Body of pancreas (tissue), 4 donors: ENCODE measurements at places on chromosomes 1 and 21. TPM values are rescaled to one million over a fixed set of nuclear protein-coding genes. Genes with fewer than 3 reads are reported as not detected.

GRCh38 chr1:202355944-202356553, 7.5 kb downstream of the PPP1R12B start:
- no peak overlapping the region for H3K27ac ChIP-seq
- no peak for DNase-seq
- no peaks in the 10 kb centered on the region for H3K36me3 ChIP-seq
- no peaks in the 10 kb centered on the region for H3K27me3 ChIP-seq

DNA sequence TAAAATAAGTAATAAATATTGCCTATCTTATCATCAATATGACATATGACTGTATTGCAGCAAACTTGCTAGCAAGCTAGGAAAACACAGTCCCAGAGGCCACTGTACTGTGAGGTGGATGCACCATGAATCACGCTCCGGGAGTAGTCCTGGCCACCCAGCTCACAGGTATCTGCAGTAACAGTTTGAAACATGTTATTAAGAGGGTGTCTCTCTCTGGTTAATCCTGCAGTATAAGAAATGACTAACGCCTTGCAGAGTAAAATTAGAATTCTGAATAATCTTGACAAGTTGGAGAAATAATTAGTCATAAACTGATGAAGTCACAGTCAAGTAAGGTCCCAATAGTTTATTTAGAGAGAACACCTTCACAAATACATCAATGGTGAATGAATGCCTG, 34.0 kb upstream of the DPT start:
- H3K36me3 ChIP-seq = no peaks in the 10 kb centered on the region
- no peaks in the 10 kb centered on the region for H3K27me3 ChIP-seq
- peaks cover 22% of the 10 kb centered on the region for H3K4me1 ChIP-seq
- no peak overlapping the region for H3K4me3 ChIP-seq

DNA sequence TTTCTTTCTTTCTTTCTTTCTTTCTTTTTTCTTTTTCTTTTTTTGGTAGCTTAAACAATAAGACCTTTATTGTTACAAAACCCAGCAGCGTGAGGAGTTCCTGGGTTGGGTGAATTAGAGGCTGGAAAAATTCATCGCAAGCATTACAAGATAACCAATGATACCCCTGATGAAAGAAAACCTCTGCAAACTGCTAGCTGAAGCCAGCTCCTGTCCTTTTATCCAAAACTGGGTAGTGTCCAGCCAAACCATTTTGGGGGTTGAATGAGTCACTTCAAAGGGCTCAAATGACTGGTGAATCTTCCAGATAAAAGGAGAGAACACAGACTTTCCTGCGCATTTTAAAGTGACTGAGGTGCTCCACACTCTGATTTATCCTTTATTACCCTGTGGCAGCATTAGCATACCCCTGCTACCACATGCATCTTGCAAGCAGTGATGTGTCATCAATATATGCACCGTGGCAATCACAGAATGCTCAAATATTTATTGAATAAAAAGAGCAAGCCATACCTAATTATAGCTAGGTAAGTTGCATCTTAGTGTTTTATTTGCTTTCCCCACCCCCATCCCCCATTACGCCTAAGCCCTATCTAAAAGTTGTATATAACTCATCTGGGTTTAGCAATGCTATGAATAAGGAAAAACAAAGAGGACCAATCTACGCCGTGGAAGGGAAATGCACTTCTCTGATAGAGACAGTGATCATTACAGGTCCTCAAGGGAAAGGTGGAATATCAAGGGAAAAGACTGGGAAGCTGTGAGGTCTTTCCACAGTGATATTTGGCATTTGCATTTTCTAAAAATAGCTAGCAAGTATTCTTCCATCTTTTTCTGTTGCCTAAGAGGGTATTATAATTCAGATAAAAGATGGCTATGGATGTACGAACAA, 32.4 kb upstream of the CEP350 start:
- H3K4me1 ChIP-seq = no peaks in the 10 kb centered on the region
- H3K27me3 ChIP-seq = no peaks in the 10 kb centered on the region
- H3K36me3 ChIP-seq = peaks cover 9% of the 10 kb centered on the region
- H3K4me3 ChIP-seq = no peak overlapping the region
- no peak for DNase-seq

Gene MIER1
- 25.2 TPM for total RNA-seq

Gene RPE65
- total RNA-seq = not detected
